LNCaP clone FGC (cell line): ENCODE measurements at places on chromosomes 2 and 18.
A peak's percentile ranks its signal among the peaks of the same experiment; 100 is the strongest.

DNA sequence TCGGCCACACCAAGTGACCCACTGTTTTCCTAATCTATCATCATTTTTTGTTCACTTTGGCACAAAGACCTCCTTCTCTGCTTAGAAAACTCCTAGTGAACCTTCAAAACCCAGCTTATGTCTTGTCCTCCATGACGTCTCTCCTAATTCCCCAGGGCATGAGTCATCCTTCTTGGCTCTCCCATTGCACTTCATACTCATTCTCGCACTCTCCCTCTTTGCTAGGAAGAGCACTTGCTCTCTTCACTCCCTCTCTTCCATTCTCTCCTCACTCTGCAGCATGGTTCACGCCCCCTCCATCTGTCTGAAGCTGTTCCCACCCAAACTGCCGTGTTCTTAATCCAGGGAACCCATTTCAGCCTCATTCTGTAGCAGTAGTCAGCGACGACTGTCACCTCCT, 103.9 kb downstream of the MRO start:
- no peak for DNase-seq

GRCh38 chr18:6874315-6874714, 144.8 kb downstream of the ARHGAP28 start:
- DNase-seq: no peak

DNA sequence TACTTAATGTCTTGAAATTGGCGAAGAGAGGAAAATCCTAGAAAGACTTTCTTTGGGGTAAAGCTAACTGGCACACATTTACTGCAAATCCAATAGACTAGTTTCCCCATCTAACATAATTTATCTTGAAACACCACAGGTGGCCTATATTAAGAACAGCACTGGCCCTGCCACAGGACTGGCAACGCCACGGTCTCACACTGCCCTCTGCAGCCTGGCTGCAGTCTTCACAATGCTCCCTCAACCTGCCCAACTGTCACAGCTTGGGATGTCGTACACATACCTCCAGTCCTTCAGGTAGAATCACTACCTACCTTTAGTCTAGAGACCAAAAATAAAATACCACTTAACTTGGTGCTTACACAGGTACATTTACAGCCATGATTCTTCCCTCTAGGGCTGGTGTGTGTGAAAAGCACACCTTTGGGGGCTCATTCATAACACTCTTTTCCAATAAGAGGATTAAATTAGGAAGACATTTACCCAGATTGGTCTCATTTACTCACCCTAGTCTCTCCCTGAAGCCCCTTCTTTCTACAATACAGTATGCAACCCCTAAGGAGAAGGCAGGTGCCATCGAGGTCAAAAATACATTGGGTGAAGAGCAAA, 222.2 kb downstream of the C1D start:
- DNase-seq: peak; percentile 31

DNA sequence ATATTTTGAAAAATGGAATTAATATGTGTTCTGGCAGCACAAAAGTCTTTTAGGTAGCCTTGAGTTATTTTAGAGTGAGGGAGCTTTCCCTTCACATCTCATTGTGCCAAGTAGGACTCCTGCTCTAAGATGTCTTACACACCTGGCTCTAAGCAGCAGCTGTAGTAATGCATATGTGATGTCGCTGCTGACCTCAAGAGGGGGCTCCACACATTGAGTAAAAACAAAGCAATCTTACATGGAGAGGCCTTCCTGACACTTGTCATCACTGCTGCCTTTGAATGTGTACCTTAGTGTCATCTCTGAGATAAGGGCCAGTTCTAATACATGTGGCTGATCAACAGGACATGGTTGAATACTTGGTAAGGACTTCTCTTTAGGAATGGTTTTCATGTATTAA, 75.8 kb downstream of the ACTR3 start:
- DNase-seq: peak; percentile 59

DNA sequence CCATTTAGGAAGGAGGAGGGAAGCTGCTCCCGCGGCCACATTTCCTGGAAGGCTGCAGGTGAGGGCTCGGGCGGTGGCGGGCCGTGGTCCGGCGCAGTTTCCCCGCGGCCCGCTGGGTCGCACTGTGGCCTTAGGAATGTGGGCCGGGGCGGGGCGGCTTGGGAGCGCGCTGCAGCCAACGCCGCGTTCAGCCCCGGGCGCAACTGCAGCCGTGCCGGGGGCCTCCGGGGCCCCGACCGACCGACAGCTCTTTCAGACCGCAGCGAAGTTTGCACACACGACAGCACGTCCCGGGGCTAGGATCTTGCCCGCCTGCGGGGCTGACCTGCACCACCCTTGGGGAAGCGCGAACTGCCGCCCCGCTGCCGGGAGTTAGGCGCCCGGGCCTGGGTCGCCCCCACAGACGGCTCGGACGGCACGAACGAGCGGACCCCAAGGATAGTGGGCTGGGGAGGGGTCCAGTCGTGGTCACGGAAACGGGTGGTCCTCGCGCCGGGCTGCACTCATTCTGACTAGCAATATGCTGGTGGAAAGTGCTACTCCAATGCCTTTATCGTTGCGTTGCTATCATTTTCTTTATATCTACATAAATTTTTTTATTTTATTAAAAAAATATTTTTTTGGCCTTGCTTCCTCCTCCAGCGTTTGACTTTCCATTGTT, 69.9 kb upstream of the DLX2 start:
- peak; percentile 40 for DNase-seq

- DNase-seq: no peak
Observed at GRCh38 chr2:12412898-12413305, 303.8 kb upstream of the TRIB2 start.

- peak; percentile 33 for DNase-seq
Observed at GRCh38 chr2:12352889-12353288, 363.8 kb upstream of the TRIB2 start.

DNA sequence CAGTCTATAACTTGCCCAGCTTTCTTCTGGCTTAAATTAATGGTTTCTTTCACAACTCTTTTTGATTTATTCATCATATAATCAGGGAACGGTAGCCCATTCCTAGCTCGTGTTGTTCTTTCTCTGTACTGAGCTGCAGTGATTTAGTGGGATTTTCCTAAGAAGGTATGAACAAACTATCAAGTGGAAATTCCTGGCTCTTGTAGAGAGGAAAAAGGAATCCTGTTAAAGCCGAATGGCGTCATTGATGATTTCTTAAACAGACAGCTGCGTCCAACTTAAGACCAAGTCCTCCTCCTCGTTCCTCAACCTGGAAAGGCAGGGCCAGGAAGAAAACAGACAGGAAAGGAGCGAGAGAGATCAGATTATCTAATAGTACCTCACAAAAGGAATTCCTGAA, 69.2 kb upstream of the CABLES1 start:
- no peak for DNase-seq

DNA sequence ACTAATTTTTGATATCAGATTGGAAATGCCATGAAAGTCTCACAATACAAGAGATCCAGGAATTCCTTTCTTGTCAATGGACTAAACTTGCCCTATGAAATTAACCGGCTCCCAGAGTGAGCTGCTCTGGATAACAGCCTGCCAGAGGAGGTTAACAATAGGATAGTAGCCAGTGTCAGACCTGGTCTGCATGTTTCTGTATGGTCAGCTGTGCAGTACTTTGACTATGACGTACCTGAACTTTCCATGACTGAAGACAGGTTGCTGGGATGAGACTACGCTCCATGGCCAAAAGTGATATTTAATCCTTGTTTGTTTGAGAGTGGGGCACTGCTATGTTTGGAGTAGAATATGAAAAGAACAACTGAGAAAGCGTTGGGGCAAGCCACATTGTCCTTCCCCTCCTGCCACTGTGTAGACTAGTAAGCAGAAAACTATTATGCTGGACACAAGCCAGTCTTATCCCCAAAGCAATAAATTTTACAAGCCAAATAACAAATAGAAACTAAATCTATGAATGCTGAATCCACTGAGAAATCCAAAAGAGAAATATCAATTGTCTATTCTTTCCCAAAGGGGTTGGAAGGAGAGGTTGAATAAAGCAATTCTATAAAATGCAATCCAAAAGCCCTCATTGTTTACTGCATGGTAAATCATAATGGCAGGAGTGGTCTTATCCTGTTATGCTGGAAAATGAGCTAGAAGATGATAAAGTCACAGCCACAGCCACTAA, 115.5 kb upstream of the CYP26B1 start:
- DNase-seq: no peak

GRCh38 chr2:181484851-181485637, 27.9 kb downstream of the ITGA4 start:
- no peak for DNase-seq

DNA sequence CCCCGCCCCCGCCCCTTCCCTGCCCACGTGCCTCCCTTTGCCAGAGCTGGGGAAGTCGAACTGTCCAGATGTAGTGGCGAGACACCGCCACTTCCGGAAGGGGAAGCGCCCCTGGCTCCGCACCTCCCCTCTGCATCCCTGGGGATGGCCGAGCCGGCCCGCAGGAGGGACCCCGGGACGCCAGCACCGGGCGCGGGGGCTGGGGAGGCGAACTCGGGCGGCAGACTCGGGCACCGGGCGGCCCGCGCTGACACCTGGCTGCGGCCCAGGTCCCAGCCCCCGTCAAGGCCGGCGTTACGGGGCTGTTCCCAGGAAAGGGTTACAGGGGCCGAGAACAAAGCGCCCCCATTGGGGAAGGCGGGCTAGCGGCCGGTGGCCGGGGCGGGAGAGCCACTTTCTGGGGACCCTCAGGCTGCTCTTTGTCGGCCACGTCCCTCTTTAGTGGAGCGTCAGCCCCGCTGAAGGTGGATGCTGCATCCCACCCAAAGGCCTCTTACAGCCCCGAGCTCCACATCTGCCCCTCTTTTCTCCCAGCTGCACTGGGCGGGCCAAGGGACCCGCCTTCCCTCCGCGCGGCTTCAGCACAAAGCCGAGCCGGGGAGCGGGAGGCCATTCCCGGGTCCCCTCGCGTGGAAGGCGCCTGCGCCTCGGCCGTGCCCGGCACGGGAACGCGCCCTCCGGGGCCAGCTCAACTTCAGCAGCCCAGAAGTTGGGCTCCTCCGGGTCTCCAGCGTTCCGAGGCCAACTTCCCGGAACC, 1.3 kb downstream of the SDC1 start:
- no peak for DNase-seq

DNA sequence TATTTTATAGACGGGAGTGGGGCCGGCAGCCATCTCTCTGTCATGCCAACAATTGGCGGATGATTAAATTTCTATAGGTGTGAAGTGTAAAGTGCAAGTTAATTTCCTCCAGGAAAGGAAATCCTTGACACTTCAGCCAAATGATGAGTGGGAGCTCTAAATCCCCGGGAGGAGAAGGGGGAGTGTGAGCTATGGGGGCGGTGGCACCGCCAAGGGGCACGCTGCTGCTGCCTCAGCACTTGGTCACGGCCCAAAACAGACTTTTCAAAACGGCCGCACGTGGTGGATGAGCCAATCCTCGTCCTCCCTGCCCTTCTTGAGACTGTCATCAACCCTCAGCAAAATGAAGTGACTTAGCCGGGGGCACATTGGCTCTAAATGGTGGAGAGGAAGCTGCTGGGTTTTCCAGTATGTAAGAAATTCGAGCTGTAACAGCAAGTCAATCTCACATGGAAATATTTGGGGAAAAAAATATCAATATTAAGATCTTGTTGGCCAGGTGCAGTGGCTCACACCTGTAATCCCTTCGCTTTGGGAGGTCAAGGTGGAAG, 200.8 kb downstream of the TFCP2L1 start:
- DNase-seq: no peak

- no peak for DNase-seq
Observed at GRCh38 chr18:43774497-43774896, 497.2 kb upstream of the SYT4 start.

GRCh38 chr2:182870227-182870626, 3.8 kb upstream of the FRZB start:
- DNase-seq: no peak

DNA sequence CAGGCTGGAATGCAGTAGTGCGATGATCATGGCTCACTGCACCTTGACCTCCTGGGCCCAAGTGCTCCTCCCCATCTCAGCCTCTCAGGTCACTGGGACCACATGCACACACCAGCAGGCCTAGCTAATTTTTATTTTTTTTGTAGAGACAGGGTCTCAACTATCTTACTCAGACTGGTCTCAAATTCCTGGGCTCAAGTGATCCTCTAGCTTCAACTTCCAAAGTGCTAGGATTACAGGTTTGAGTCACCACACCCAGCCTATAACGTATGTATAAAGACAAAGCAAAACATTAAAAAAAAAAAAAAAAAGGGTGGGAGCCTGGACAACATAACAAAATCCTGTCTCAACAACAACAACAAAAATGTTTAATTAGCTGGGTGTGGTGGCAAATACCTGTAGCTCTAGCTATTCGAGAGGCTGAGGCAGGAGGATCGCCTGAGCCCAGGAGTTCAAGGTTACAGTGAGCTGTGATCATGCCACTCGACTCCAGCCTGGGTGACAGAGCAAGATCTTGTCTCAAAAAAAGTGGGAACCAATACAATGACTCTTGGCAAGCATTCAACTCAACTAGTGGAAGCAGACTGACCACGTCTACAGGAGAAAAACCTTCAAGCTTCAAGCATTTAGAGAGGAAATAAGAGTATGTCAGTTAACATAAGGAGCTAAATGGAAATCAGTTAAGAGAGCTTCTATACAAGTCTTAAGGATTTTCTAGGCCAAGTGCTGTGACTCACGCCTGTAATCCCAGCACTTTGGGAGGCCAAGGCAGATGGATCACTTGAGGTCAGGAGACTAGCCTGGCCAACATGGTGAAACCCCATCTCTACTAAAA, 2.6 kb downstream of the GTF3C2 start:
- no peak for DNase-seq

GRCh38 chr2:133878326-133878725, 310.1 kb upstream of the NCKAP5 start:
- DNase-seq: no peak

GRCh38 chr2:235654103-235654813, 160.4 kb downstream of the AGAP1 start:
- DNase-seq: no peak

- no peak for DNase-seq
Observed at GRCh38 chr2:96489663-96490062, 15.5 kb downstream of the NEURL3 start.

DNA sequence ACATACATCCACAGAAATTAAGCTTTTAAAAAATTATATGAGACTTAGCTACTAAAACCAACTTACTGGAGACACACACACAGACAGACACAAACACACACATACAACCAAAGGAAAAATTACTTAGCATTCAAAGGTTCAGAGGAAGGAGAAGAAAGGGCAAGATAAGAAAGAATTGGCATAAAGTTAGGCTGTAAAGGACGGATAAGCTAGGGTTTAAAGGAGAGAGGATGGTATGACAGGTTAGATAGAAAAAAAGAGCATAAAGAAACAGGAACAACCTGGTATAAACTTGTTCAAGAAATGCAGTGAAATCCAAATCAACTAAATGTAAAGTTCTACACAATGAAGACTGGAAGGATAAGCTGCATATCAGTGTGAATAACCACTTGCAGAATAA, 73.4 kb downstream of the SLC66A3 start:
- no peak for DNase-seq

DNA sequence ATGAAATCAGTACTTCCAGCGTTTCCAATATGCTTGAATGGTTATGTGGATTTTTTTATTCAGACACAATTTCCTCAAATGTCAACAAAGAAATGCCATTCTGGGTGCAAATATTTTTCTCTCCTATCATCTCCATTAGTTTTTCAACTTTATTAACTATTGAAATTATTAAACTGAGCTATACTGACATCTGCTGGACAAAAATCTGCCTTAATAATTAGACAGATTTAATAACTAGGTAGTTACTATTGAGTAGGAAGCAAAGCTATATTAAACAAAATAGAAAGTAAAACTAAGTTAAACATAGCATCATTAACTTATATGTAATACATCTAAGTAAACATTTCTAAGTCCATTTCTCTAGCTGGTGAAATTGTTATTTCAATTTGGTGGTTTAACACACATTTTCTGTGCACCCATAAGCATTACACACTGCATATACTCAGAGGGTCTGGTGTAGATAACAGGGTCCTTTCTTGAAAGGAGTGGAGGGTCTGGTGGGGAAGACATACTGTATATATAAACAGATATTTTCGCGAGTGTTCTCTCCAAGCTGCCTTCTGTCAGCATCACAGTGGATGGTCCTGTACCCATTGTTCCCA, 77.0 kb downstream of the LANCL1 start:
- DNase-seq: peak; percentile 14
